ENCODE measurements at places on chromosomes 7 and 10.

- peak; percentile 88 for DNase-seq
These were observed at the start of gene HOXA9 for GRCh38 chr7:27165089-27165995. Gene HOXA9 (minus strand): TSS chr7:27165537. CDS start chr7:27165457, 80 bp downstream.

DNA sequence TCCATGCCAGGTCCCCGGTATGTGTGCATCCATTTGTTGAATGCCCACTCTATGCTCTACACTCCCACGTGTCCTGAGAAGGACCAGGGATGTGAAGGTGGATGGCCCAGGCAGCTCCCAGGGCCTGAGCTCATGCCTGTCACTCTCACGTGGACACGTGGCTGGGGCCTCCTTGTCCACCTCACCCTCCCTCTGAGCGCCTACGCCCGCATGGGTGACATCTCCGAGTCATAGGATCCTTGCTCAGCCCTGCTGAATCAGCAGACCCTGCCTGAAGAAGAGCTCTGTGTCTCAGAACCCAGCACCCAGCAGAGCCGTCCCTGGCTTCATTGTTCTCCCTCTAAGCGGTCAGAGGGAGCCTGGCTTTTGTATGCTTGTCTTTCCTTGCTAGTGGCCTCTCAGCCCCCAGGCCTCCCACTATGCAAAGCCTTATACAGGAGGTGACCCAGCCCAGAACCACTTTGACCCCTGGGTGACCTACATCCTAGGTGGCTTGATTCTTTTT, 107.9 kb upstream of the PPIF start:
- DNase-seq = no peak

- DNase-seq = no peak
These were observed 98.5 kb downstream of the HIP1 start for GRCh38 chr7:75640201-75640600.

GRCh38 chr7:70624500-70625103, 507.3 kb upstream of the GALNT17 start:
- DNase-seq = peak; percentile 65

DNA sequence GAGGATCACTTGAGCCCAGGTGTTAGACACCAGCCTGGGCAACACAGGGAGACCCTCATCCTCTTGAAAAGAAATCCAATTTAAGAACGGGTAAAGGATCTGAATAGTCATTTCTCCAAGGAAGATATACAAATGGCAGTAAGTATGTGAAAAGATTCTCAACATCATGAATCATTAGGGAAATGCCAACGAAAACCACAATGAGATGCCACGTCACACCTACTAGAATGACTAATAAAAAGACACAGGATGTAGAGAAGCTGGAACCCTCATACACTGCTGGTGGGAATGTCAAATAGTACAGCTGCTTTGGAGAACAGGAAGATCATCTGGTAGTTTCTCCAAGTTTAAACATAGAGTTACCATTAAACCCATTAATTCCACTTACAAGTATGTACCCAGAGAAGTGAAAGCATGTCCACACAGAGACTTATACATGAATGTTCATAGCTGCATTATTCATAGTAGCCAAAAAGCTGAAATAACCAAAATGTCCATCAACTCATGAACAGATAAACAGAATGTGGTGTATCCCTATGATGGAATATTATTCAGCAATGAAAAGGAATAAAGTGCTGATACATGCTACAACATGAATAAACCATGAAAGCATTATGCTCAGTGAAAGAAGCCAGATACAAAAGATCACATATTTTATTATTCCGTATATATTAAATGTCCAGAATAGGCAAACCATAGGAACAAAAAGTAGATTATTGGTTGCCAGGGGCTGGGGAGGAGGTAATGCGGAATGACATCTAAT, 13.1 kb upstream of the ZMIZ2 start:
- no peak for DNase-seq

DNA sequence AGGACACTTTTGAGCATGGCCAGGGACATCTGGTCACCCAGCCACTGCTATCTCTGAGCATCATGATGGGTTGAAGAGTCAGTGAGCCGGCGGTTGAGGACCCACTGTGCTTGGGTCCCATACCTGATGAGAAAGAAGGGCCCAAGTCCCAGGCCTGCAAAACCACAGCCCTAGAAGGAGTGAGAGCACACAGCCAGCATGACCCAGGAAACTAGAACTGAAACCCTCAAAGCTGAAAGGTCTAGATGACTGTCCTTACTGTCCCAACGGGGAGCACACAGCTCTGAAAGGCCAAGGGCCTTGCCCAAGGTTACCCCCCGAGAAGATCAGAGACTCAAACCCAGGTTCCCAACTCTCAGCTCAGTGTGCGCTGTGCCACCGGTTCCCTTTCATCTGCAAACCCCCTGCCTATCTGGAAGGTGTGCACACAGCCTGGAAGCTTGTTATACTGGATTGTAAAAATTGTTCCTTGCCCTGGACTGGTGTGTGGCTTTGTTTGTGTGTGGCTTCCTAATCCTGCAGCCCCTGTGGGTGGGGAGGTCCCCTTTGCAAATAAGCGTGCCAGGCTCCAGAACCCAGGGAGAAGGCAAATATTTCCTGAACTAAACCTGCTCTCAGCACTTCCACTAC, 22.6 kb upstream of the PSAP start:
- DNase-seq = no peak

- DNase-seq = no peak
These were observed 176.9 kb upstream of the GRB10 start for GRCh38 chr7:50959560-50959959.

GRCh38 chr7:36986511-36986933, 262.2 kb upstream of the AOAH start:
- peak; percentile 90 for DNase-seq

DNA sequence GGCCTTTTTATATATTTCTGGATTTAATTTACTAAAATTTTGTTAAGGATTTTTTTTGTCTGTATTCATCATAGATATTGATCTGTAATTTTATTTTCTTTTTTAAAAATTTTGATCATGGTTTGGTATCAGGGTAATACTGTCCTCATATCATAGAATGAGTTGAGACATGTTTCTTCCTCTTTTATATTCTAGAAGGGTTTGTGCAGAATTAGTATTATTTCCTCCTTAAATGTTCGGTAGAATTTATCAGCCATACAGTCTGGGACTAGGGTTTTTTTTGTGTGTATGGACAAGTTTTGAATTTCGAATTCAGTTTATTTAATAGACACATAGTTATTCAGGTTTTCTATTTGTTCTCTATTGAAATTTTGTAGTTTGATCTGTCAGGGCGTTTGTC, 54.0 kb downstream of the SHOC2 start:
- DNase-seq = no peak

GRCh38 chr7:147803151-147803550, 787.4 kb upstream of the C7orf33 start:
- DNase-seq = no peak

DNA sequence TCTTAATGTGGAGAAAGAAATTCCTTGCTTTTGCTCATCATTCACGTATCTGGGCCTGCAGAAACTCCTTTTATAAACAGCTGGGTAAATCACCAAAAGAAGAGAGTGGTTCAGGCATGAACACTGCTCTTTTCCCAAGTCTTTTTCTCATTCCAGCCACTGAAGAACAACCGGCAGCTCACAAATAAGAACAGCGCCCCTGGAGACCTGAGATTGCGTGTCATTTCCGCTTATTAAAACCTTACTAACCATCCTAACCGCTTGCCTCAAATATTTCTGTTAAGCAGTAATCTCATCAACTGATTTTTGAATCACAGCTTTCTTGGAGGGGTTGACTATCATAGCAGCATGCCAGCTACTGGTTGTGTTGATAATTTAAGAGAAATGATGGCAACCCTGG, 213.0 kb upstream of the PLXNA4 start:
- DNase-seq = no peak

DNA sequence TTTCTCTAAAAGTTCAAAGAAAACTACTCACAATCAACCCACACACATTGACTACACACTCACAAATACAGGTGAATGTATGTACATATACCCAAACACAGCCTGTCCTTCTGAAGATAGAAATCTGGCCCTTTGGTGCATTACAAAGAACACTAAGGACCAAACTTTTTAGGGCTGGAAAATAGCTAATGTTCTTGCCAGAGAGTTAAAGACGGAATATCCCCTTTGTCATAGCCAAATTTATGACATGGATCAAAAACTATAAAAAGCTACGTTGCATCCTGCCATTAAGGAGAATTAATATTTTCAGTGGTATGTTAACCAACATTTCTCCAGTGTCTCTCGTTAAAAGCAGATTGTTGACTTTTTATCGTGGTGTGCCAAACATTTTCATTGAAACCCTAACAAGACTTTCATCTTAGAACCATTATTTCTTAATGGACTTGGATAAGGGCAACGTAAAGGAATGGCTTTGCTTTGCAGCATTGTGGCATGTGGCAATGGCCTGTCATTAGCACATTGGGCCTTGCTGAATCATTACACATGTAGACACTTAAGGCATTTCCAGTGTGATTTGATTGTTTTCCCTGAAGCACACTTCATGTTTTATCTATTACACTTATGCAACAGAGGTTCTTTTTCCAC, 150.9 kb upstream of the MEOX2 start:
- DNase-seq = no peak

DNA sequence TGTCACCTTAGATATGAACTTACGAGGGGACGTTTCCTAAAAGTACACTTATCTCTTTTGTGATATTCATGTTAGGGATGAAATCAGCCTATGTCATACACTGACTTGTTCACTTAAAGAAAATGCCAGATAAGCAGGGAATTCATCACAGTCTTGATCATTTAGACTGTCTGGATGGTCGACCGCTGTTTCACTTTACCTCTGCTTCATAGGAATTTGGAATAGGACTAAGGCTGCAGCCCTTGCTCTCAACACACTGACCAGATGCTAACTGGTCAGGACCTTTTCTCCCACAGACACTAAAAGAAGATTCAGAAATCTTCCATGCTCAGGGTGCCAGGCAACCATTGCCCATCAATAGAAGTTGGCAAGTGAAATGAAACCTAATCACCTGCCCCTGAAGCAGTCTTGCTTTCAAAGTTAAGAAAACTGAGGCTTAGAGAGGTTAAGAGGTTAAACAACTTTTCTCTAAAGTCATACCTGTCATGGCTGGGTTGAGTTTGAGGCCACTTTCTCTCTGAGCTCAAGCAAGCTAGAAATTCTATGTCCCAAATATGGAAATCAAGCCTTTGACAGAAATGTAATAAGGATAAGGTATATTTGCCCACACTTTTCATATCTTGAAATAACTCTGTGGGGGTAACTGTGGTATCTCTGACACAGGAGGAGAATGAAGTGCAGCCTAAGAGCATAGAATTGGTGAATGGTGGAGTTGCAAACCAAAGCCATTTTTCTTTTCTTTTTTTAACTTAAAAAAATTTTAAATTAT, 77.1 kb downstream of the MAP3K8 start:
- DNase-seq = no peak

DNA sequence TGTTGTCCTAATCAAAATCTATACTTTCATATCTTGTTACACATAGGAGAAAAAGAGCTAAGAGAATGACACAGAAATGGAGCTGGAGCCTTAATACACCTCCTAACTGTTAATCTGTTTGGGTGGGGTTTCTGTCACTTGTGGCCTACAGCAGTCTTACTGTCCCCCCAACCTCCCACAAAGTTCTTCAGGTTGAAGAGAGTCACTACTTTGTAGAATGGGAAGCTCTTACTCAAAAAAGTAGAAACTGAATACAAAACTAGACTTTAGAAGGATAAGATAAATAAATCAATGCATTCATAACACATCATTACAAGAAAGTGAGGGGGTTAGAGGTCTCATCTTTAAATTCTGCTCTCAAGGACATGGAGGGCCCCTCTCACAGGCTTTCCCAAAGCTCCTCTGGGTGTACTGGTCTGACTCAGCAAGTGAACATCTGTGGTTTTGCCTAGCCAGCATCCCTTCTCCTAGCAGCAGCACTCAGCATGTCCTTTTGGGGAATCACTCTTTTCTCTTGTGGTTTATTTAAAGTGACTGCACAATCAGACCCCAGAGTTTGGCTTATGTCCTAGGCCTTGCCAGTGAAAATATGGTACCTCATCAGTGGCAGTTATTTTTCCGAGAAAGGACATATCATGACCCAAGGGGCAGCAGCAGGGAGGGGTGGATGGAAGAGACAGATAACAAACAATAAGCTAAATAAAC, 2.0 kb upstream of the BLVRA start:
- DNase-seq = peak; percentile 52

DNA sequence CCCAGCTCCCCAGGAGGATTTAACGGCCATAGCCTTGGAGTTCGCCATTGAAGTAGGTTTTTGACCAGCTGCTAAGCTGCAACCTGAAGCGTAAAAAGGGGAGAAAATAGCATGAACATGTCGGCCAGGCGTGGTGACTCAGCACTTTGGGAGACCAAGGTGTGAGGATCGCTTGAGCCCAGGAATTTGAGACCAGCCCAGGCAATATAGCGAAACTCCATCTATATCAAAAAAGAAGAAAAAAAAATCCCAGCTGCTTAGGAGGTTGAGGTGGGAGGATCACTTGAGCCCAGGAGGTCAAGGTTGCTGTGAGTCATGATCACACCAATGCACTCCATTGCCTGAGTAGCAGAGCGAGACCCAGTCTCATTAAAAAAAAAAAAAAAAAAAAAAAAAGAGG, 32.2 kb upstream of the MCU start:
- DNase-seq = no peak

- DNase-seq = no peak
These were observed 122.3 kb downstream of the CNNM2 start for GRCh38 chr10:103040418-103040817.

- DNase-seq = no peak
These were observed 11.2 kb upstream of the C10orf95 start for GRCh38 chr10:102462512-102463054.

DNA sequence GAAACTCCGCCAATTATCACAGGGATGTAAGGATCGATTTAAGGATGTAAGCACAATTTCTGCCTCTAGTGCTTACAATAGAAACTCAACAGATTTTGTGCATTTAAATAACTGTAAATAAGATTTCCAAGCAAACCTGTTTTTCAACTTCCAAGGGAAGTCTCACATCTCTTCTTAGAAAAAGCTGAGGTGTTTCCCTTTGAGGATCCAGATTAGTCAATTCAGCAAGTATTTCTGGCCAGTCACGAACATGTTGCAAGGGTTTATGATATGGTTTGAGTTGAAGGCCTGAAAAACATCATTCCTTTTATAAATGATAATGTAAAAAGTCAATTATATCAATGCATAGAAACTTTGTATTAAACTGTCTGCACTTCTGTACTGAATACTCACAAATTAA, 23.9 kb downstream of the KRIT1 start:
- no peak for DNase-seq

DNA sequence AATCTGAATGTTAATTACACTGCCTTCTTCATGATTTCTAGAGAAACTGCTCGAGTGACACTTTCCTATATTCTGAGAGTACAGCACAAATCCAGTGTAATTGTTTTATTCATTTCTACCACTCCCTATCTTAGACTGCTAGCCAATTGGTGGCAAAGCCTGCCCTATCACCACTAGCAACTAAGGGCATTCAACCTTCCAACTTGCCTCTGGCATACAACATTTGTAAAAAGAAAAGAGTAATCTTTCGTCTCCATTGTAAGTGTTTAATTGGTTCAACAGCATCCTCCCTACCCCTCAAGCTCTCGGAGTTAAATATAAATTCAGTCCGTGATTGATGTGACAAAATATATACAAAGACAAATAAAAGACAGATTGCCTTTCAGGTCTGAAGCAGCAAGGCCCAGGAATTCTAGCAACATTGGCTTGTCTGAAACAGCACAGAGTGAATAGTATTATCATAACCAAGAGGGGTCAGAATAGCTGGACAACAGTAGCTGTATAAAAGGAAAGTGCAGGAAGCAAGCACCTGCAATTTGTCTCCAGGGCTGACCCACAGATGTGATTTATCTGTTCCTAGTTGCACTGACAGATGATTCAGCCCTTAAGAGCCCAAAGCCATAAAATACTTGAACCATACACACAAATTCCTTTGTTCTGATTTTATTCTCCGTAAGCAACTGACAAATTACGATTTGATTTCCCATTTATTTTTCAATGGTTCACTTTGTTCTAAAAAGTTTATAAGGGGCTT, 47.6 kb upstream of the ANKRD1 start:
- DNase-seq = no peak

- DNase-seq = no peak
These were observed 13.8 kb downstream of the SUFU start for GRCh38 chr10:102517553-102517952.
